ENCODE measurements at places on chromosomes 16 and 17.

GRCh38 chr16:88941913-88942909, 34.8 kb downstream of the CBFA2T3 start:
- DNase-seq = peak; percentile 35

DNA sequence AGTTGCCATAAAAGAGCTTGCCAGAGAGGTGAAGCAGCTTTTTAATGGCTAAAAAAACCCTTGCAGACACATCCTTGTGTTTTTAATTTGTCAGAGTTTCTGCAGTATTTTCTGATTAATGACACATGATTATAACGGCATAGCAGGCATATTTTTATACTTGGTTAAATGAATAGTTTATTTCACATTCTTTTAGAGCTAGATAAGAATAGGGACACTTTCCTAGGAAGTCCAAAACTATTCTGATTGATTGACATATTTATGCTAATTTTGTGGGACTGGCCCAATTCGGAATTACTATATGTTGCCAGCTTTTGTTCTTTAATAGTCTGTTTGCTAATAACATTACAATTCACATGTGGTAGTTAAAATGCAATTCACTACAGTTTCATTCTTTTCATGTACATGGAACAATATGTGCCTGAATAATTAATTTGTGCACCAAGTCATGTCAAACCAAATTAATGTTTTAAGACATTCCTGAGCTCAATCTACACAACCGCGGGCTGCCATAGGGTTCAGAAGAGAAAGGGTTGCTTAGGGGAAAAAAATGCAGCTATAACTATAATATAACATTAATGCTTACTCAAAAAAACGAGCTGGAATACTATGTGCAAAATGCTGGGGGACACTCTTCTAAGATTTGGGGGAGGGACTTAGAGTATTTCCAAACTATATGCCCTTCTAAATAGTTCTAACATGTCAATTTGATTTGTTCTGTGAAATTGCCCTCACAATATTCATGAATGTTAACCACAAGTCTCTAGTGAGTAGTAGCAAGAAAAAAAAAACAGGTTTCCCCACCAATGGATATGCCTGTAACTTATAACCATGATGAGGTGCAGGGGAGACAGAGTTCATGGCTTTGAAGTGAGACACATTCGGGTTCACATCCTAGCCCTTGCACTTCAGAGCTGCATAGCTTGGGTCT, 305.4 kb downstream of the CEP112 start:
- no peak for DNase-seq

- peak; percentile 31 for DNase-seq
These were observed at the start of gene NME2 for GRCh38 chr17:51166198-51166986. Gene NME2 (plus strand): TSS chr17:51166411. CDS start chr17:51166831, 420 bp downstream.

DNA sequence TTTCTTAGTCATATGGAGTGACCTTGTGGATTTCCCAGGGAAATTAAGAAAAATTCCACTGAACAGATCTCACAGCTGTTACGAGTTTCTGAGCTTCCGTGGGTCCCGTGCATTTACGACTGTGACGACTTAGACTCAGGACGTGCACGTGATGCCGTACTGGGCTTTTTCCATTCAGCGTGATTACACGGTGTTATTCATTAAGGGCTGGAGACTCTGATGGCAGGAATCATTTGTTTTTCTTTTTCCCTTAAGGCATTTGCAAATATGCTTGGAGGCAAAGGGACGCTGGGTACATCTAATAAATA, 57.2 kb downstream of the TBC1D16 start:
- no peak for DNase-seq

DNA sequence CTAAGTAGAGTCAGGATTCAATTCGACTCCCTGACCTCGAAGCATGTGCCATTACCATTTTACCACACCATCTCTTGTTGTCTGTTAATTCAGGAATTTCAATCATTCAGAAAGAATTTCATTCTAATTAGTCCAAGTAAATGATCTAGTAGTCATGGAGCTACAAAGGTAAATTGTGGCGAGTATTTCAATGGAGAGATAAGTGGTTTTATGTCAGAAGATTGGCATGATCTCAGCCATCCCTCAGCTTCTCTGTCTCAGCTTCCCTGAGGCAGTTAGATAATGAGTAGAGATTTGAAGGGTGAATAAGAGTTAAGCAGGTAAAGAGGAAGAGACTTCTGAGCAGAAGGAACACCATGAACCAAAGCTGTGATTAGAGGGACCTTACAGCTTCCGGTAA, 93.6 kb downstream of the HS3ST4 start:
- DNase-seq = no peak

DNA sequence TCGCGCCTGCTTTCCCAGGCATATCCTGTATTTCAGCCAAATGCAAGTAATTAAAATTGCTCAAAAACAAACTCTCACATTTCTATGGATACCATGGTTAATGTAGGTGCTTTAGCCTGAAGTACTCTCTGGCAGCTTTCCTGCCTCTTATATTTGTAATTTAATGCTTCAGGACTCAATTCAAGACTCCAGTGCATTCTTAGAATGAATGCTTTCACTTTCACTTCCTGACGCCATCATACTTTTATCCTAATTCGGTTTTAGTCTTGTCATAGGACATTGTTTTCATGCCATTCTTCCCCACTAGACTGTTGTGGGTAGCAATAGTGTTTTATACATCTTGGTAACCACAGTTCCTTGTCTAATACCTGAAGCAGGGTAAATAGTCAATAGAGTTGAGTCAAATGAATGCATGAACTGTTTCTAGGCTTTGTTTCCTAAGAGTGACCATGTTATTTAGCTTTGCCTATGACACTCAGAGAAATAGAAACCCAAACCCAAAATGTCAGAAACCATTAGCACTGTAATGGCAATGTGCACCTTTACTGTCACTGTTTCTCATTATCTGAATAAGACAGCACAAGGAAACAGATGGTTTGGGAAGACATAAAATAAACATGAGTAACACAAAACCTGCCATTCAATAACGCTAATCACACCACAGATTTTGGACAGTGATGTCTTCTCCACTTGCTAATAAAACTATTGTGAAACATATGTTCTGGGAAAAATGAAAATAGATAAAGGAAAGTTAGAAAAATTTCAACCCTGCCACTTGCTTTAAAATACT, 705.5 kb downstream of the CDH11 start:
- no peak for DNase-seq

GRCh38 chr17:27106347-27106981, 187.4 kb upstream of the WSB1 start:
- no peak for DNase-seq

GRCh38 chr16:31916056-31916488, 42.5 kb downstream of the ZNF267 start:
- no peak for DNase-seq
